ENCODE measurements at places on chromosomes 6 and 20. TPM values are rescaled to one million over a fixed set of nuclear protein-coding genes. Genes with fewer than 3 reads are reported as not detected.

GRCh38 chr20:52867305-52867704 lies 104.9 kb upstream of the TSHZ2 start:
- no peak for DNase-seq
- H3K36me3 ChIP-seq: no peaks in the 10 kb centered on the region
- no peaks in the 10 kb centered on the region for H3K27me3 ChIP-seq

- H3K4me1 ChIP-seq: no peaks in the 10 kb centered on the region
- H3K27ac ChIP-seq: no peak overlapping the region
- H3K4me3 ChIP-seq: no peak overlapping the region
- H3K27me3 ChIP-seq: no peaks in the 10 kb centered on the region
- no peaks in the 10 kb centered on the region for H3K36me3 ChIP-seq
These were observed 41.8 kb downstream of the SSR1 start for GRCh38 chr6:7271205-7271534.

- no peaks in the 10 kb centered on the region for H3K36me3 ChIP-seq
- no peaks in the 10 kb centered on the region for H3K4me1 ChIP-seq
- no peaks in the 10 kb centered on the region for H3K27me3 ChIP-seq
- DNase-seq: no peak
- H3K4me3 ChIP-seq: no peak overlapping the region
These were observed 33.6 kb downstream of the VGLL2 start for GRCh38 chr6:117298941-117299340.

GRCh38 chr6:35019171-35019570 lies 122.0 kb downstream of the TCP11 start:
- H3K4me3 ChIP-seq: no peak overlapping the region
- DNase-seq: no peak
- H3K4me1 ChIP-seq: peaks cover 13% of the 10 kb centered on the region
- no peaks in the 10 kb centered on the region for H3K36me3 ChIP-seq
- no peaks in the 10 kb centered on the region for H3K27me3 ChIP-seq

DNA sequence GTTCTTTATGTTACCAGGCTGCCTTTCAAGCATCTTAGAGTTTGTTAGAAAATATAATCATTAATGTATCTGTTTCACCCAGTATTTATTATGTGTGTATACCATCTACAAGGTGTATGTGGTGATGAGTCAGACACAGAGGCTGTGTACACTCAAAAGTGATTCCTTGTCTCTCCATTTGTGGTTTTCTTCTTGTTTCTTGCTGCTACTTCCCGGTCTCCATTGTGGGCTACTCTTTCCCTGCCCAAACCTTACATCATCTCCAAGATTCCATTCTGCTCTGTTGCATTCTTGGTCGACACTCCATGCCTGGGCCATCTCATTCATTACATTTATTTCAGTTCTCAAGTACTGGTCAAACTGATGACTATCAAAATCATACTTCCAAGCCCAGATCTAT lies 182.2 kb upstream of the STXBP5 start:
- H3K4me3 ChIP-seq: no peak overlapping the region
- H3K36me3 ChIP-seq: no peaks in the 10 kb centered on the region
- no peak for DNase-seq
- H3K4me1 ChIP-seq: no peaks in the 10 kb centered on the region

- no peaks in the 10 kb centered on the region for H3K27me3 ChIP-seq
- no peaks in the 10 kb centered on the region for H3K36me3 ChIP-seq
These were observed 34.5 kb upstream of the HBS1L start for GRCh38 chr6:135088818-135089809.

GRCh38 chr20:64113796-64114355 lies 6.5 kb upstream of the NPBWR2 start:
- no peak for DNase-seq
- no peaks in the 10 kb centered on the region for H3K4me1 ChIP-seq
- no peak overlapping the region for H3K27ac ChIP-seq
- no peaks in the 10 kb centered on the region for H3K36me3 ChIP-seq
- no peak overlapping the region for H3K4me3 ChIP-seq
- no peaks in the 10 kb centered on the region for H3K27me3 ChIP-seq

GRCh38 chr6:144029452-144029851 lies 21.4 kb upstream of the PLAGL1 start:
- H3K27me3 ChIP-seq: no peaks in the 10 kb centered on the region
- H3K4me3 ChIP-seq: no peak overlapping the region
- no peaks in the 10 kb centered on the region for H3K36me3 ChIP-seq
- no peaks in the 10 kb centered on the region for H3K4me1 ChIP-seq
- no peak for DNase-seq
- H3K27ac ChIP-seq: no peak overlapping the region

GRCh38 chr6:70846207-70846835 lies 110.5 kb downstream of the B3GAT2 start:
- no peak overlapping the region for H3K27ac ChIP-seq
- peaks cover 7% of the 10 kb centered on the region for H3K4me1 ChIP-seq
- no peaks in the 10 kb centered on the region for H3K36me3 ChIP-seq
- DNase-seq: no peak

- peak; percentile 53 for DNase-seq
- peaks cover 2% of the 10 kb centered on the region for H3K27me3 ChIP-seq
- no peak overlapping the region for H3K4me3 ChIP-seq
- H3K27ac ChIP-seq: no peak overlapping the region
- H3K4me1 ChIP-seq: peaks cover 6% of the 10 kb centered on the region
These were observed 586 bp upstream of the LST1 start for GRCh38 chr6:31585491-31585890.

DNA sequence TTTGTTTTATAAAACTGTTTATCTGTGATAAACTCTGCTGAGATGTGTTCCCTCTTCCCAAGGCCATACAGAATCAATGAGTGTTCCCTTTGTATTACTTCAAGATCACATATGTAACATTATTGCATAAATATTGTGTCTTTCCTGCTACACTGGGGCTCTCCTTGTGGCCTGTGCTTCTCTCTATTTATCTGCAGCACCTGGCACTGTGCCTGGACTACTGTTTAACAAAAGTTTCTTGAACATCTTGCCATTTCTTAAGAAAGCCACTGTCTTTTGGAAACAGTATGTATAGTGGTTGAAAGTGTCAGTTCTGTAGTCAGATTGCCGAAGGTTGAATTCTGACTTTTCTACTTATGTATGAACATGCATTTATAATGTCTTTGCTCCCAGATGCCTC lies 169.0 kb upstream of the SCGN start:
- H3K4me3 ChIP-seq: no peak overlapping the region
- DNase-seq: no peak
- peaks cover 25% of the 10 kb centered on the region for H3K4me1 ChIP-seq
- H3K27ac ChIP-seq: no peak overlapping the region

GRCh38 chr6:146345598-146345997 lies 198.0 kb upstream of the RAB32 start:
- H3K4me3 ChIP-seq: no peak overlapping the region
- H3K4me1 ChIP-seq: peaks cover under 1% of the 10 kb centered on the region
- H3K27ac ChIP-seq: no peak overlapping the region
- no peaks in the 10 kb centered on the region for H3K27me3 ChIP-seq

- H3K4me3 ChIP-seq: no peak overlapping the region
- H3K36me3 ChIP-seq: no peaks in the 10 kb centered on the region
- no peaks in the 10 kb centered on the region for H3K4me1 ChIP-seq
- no peaks in the 10 kb centered on the region for H3K27me3 ChIP-seq
- DNase-seq: no peak
These were observed 50.5 kb downstream of the CBFA2T2 start for GRCh38 chr20:33540427-33540826.

DNA sequence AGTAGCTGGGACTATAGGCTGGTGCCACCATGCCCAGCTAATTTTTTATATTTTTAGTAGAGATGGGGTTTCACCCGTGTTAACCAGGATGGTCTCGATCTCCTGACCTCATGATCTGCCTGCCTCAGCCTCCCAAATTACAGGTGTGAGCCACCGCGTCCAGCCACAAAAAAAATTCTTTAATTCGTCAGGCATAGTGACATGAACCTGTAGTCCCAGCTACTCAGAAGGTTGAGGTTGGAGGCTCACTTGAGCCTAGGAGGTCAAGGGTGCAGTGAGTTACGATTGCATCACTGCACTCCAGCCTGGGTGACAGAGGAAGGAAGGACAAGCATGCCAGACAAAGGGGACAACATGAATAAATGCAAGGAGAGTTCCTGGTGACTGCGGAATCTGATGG lies 19.5 kb upstream of the ASXL1 start:
- no peaks in the 10 kb centered on the region for H3K27me3 ChIP-seq
- no peak for DNase-seq
- H3K4me1 ChIP-seq: no peaks in the 10 kb centered on the region
- H3K27ac ChIP-seq: no peak overlapping the region
- no peaks in the 10 kb centered on the region for H3K36me3 ChIP-seq

DNA sequence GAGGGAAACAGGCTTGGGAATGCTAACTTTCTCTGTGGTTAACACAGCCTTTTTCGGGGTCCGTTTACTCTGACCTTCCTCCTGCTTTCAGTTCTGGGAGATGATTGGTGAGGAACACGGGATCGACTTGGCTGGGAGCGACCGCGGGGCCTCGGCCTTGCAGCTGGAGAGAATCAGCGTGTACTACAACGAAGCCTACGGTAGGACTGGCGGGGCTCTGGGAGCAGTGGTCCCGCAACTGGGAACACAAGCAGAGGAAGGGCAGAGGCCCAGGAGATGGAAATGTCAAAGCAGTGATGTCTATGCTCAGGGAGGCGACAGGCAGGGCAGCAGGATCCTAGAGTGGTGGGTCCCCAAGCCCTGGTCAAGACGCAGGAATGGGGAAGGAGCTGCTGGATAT lies 3.5 kb downstream of the TUBB1 start:
- no peaks in the 10 kb centered on the region for H3K27me3 ChIP-seq
- H3K4me3 ChIP-seq: no peak overlapping the region
- no peak for DNase-seq
- no peak overlapping the region for H3K27ac ChIP-seq
- H3K4me1 ChIP-seq: no peaks in the 10 kb centered on the region
- H3K36me3 ChIP-seq: peaks cover 3% of the 10 kb centered on the region

DNA sequence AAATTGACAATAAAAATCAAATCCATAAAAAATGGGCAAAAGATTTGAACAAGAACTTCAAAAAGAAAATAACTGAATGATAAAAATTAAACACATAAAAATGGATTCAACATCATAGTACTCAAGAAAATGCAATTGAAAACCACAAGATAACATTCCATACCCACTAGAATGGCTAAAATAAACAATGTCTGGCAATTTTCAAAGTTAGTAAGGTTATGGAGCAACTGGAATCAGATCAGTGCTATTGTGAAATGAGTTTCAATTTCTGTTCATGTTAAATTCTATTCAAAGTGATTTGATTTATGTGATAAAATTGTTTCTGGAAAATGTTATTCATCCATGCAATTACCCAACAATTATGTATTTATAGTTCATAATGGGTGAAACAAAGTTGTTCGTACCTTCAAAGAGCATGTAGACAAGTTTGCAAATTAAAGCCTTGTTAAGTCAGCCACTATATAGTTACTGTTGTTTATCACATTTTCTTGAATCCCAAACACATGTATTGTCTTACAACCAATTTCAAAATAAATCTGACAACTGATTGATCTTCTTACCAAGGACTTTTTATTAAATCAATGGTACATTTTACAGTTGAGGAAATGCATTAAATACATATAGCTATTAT lies 151.5 kb upstream of the CENPW start:
- no peak for DNase-seq
- H3K4me3 ChIP-seq: no peak overlapping the region
- H3K27ac ChIP-seq: no peak overlapping the region
- no peaks in the 10 kb centered on the region for H3K27me3 ChIP-seq

DNA sequence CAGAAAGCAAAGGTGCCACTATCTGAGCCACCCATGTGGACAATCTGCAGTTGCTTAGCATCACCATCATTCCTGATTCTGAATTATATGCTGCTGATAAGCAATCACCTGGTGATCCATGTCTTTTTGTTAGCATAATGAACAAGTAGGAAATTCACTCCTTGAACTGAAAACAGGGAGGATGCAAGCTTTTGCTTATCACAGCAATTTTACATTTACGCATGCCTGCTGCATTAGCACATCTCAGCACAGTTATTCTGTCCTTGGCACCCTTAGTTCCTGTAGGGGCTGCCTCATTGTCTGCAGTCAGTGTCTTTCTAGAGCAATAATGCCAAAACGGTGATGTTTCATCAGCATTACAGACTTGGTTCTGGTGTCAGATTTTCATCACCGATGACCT lies 162.6 kb downstream of the KIF16B start:
- H3K4me3 ChIP-seq: no peak overlapping the region
- H3K36me3 ChIP-seq: no peaks in the 10 kb centered on the region

Gene HAO1
- not detected for total RNA-seq

Gene TRAM2
- 15.5 TPM for total RNA-seq

Gene TCP1
- total RNA-seq: 264 TPM

Gene OR12D3
- not detected for total RNA-seq

Gene ZC2HC1B
- total RNA-seq: not detected

Gene FAM83B
- total RNA-seq: 5.3 TPM
